ENCODE measurements at places on chromosomes 13 and 19. TPM values are rescaled to one million over a fixed set of nuclear protein-coding genes. Genes with fewer than 3 reads are reported as not detected.
A peak's percentile ranks its signal among the peaks of the same experiment; 100 is the strongest.

DNA sequence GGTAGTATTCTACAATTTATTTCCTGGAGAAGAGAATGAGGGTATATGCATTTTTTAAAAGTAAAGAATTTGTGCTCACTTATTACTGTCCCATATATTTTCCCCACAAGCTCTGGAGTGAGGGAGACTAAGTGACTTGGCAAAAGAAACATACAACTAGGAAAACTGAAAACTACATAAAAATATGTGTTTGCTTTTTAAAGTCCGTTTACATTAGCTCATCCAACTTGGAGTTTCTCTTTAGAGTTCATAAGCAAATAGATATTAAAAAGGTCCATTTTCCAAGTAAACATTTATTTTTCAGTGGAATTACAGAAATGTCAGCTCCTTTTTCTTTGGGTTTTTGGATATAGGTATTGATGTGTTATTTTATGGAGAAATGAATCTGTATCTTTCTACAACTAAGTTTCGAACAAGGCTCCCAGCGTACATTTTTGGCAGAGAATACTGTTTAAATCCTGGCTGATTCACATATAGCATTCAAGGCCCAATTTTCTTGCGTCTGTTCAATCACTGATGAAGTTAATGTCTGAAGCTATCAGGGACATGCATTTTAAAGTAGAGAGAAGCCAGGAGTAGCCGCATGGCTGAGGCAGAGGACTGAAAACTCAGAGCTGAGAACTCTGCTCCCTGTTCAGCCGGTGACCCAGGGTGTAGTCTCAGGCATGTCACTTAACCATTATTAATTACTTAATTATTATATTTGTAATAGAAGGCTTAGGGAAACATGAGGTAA, 729.4 kb downstream of the EFNB2 start:
- H3K4me1 ChIP-seq = no peaks in the 10 kb centered on the region
- no peak overlapping the region for H3K4me3 ChIP-seq
- H3K27ac ChIP-seq = no peak overlapping the region
- no peak for DNase-seq
- no peaks in the 10 kb centered on the region for H3K36me3 ChIP-seq

GRCh38 chr19:28864024-28864503, 348.9 kb downstream of the UQCRFS1 start:
- no peak for DNase-seq
- no peaks in the 10 kb centered on the region for H3K27me3 ChIP-seq
- no peak overlapping the region for H3K27ac ChIP-seq

- no peak overlapping the region for H3K4me3 ChIP-seq
- no peaks in the 10 kb centered on the region for H3K4me1 ChIP-seq
- no peaks in the 10 kb centered on the region for H3K36me3 ChIP-seq
Observed at GRCh38 chr13:21638319-21639282, 32.3 kb upstream of the FGF9 start.

The PSG11 gene
- total RNA-seq = not detected

The SAMD4B gene
- total RNA-seq = 55.6 TPM

DNA sequence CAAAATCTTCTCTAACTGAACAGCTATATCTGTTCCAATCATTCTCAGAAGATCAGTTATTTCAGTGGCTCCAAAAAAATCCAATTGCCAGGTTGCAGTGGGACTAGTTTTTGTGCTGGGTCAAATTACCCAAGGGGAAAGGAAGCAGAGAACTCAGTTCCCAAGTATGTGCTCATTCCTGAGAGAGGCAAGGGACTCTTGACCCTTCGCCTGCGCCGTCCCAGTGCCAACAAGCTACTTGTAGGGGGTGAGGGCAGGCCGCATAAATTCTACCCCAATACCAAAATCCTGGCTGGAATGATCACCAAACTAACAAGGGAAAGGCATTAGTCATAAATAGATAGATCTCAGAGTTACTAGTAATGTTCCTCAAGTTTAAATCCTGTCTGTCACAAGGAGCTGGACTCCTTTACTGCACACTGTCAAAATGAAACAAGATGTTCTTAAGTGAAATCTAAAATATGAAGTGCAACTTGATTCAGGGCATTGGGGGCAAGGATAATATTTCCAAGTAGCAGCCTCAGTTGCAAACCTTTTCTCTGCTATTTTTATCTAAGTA, 50.6 kb downstream of the XPO4 start:
- no peak for DNase-seq
- H3K4me3 ChIP-seq = no peak overlapping the region
- no peaks in the 10 kb centered on the region for H3K4me1 ChIP-seq
- no peak overlapping the region for H3K27ac ChIP-seq

GRCh38 chr19:49642492-49643035, 555 bp downstream of the SCAF1 start:
- no peak for DNase-seq
- H3K4me1 ChIP-seq = peaks cover 37% of the 10 kb centered on the region
- H3K36me3 ChIP-seq = peaks cover 7% of the 10 kb centered on the region
- peak overlapping the region; percentile 90 for H3K27ac ChIP-seq
- H3K27me3 ChIP-seq = no peaks in the 10 kb centered on the region

- DNase-seq = peak; percentile 52
- peaks cover 28% of the 10 kb centered on the region for H3K4me1 ChIP-seq
- no peaks in the 10 kb centered on the region for H3K27me3 ChIP-seq
- peak overlapping the region; percentile 97 for H3K4me3 ChIP-seq
- peak overlapping the region; percentile 80 for H3K27ac ChIP-seq
Observed at GRCh38 chr19:54114340-54115108, 933 bp downstream of the TFPT start.

DNA sequence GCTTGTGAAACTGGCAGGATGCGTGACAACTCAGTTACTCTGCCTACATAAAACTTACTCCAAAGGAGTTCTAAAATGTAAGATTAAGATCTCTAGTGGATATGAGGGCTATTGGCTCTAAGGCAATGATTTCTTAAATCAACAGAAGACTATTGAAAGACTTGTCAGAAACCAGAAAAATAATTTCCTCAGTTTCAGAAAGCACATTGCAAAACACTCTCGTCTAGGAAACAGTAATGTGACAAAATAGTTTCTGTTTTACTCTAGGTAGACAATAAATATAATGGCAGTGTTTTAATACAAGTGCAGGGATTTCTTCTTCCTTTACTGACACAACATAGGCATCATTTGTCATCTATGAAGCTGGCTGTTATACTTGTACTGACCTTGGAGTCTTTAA, 230.1 kb downstream of the KCTD12 start:
- no peaks in the 10 kb centered on the region for H3K4me1 ChIP-seq
- DNase-seq = no peak
- no peaks in the 10 kb centered on the region for H3K36me3 ChIP-seq
- H3K27me3 ChIP-seq = no peaks in the 10 kb centered on the region
- H3K27ac ChIP-seq = no peak overlapping the region

DNA sequence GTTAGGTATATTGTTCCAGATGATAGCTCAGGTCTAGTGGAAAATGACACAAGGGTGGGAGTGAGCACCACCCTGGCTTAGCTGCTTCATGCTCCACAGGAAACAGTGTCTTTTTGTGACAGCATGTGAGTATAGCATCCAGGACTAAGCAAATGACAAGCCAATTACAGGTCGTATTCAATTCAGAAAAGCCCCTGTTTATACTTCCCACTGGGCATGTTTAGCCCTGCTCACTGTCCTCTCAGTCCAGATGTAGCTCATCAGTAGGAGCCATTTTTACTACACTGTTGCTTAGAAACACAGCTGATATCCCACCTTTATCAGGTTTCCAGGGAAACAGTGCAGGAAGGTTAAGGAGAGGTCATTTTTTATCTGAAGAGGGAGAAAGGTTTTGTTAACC, 8.0 kb downstream of the ABHD13 start:
- no peak overlapping the region for H3K27ac ChIP-seq
- no peaks in the 10 kb centered on the region for H3K27me3 ChIP-seq
- no peak overlapping the region for H3K4me3 ChIP-seq
- no peak for DNase-seq
- H3K4me1 ChIP-seq = peaks cover 27% of the 10 kb centered on the region

GRCh38 chr19:17616961-17617806, 61.7 kb downstream of the COLGALT1 start:
- peak overlapping the region; percentile 61 for H3K27ac ChIP-seq
- no peak overlapping the region for H3K4me3 ChIP-seq
- no peaks in the 10 kb centered on the region for H3K36me3 ChIP-seq
- H3K27me3 ChIP-seq = peaks cover 10% of the 10 kb centered on the region
- no peaks in the 10 kb centered on the region for H3K4me1 ChIP-seq

DNA sequence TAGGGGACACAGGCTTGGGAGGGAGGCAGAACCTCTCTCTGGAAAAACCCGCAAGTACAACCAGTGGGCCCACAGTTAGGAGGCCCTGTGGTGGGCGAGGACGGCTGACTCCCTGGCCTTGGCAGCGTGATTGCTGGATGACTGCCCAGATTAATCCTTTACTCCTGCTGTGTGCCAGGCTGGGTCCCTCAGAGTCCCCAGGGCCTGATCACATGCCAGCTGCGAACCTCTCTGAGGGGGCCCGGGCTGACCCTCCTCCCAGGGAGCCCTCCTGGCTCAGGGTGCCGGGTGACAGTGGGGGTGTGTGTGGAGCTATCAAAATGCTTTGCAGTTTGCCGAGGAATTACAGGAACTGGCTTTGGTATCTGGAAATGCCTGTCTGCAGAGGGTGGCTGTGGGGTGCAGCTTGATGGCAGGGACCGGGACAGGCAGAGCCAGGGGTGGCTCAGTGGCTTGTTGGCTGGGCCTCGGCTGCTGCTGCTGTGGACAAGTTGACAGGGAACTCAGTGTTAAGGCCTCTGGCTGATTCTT, 48.9 kb downstream of the DNM2 start:
- DNase-seq = no peak
- no peak overlapping the region for H3K4me3 ChIP-seq
- H3K27me3 ChIP-seq = no peaks in the 10 kb centered on the region
- no peaks in the 10 kb centered on the region for H3K36me3 ChIP-seq
- no peak overlapping the region for H3K27ac ChIP-seq

GRCh38 chr19:1265615-1266128, 3.5 kb upstream of the CIRBP start:
- peaks cover 59% of the 10 kb centered on the region for H3K4me1 ChIP-seq
- no peaks in the 10 kb centered on the region for H3K36me3 ChIP-seq
- peak; percentile 40 for DNase-seq

GRCh38 chr19:19540715-19541515, 2.9 kb downstream of the CILP2 start:
- peak; percentile 58 for DNase-seq
- H3K36me3 ChIP-seq = no peaks in the 10 kb centered on the region
- peaks cover 24% of the 10 kb centered on the region for H3K4me1 ChIP-seq
- no peak overlapping the region for H3K27ac ChIP-seq

DNA sequence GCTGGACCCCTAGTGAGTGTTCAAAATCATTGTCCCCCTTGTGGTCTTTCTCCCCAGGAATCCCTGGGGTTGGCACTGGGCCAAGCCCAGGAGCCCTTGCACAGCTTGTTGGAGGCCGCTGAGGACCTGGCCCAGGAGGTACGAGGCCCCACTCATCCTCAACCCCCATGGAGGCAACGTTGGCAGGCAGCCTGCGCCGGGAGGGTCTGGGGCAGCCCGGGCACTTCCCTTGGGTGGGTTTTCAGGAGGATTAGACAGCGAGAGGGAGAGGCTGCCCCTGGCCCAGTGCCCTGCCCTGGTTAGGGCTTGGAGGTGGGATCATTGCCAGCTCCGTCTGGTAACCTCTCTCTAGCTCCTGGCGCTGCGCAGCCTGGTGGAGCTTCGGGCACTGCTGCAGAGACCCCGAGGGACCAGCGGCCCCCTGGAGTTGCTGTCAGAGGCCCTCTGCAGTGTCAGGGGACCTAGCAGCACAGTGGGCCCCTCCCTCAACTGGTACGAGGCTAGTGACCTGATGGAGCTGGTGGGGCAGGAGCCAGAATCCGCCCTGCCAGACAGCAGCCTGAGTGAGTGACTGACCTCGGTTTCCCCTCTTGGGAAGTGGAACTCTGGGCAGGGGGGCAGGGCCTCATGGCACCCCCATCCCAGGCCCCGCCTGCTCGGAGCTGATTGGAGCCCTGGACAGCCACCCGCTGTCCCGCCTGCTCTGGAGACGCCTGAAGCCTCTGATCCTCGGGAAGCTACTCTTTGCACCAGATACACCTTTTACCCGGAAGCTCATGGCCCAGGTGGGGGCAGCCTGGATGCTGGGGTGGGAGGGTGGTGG, 3.0 kb downstream of the ABCA7 start:
- no peaks in the 10 kb centered on the region for H3K27me3 ChIP-seq
- H3K27ac ChIP-seq = peak overlapping the region; percentile 31
- H3K36me3 ChIP-seq = peaks cover 13% of the 10 kb centered on the region
- peaks cover 35% of the 10 kb centered on the region for H3K4me1 ChIP-seq
- no peak for DNase-seq

The MYCBP2 gene
- total RNA-seq = 111 TPM

DNA sequence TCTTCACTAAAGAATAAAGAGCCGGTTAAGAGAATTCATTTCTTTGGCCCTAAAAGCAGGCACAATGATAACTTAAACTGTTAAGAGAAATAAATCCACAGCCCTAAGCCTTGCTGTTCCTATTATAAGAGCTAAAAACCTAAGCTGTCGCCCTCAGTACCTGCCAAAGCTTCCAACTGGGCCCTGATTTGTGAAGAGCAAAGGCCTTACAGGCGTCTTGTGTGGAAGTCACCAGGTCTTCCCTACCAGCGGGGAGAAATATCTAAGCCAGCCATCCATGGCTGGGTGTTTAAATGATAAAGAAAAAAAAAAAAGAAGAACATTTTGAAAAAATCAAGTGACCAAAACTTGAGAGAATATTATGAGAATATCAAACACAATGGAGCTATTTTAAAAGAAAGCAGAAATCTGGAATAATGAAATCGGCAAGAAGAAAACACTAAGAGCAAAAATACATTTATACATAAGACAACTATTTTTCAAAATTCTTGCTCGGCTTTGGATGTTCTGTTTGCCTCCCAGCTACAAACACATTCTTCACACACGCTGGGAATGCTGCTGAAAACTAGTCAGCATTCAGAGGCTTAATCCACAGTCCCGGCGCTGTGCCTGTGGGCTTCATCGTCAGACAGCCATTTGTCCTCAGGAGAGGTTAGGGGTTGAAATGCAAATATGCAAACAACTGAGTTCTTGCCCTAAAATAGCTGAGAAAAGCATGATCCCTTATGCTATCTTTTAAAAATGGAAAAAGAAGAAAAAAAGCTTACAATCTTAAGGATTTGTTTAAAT, 89.8 kb upstream of the LSM14A start:
- H3K4me1 ChIP-seq = no peaks in the 10 kb centered on the region
- H3K27ac ChIP-seq = no peak overlapping the region
- H3K36me3 ChIP-seq = no peaks in the 10 kb centered on the region
- no peak overlapping the region for H3K4me3 ChIP-seq

The ANKLE1 gene
- total RNA-seq = 15.2 TPM

GRCh38 chr13:42189061-42189460, 82.9 kb upstream of the AKAP11 start:
- H3K27me3 ChIP-seq = no peaks in the 10 kb centered on the region
- no peak for DNase-seq
- no peaks in the 10 kb centered on the region for H3K4me1 ChIP-seq
- no peaks in the 10 kb centered on the region for H3K36me3 ChIP-seq

GRCh38 chr19:14434543-14435319, 1.6 kb downstream of the PKN1 start:
- peak overlapping the region; percentile 74 for H3K27ac ChIP-seq
- peak overlapping the region; percentile 47 for H3K4me3 ChIP-seq
- DNase-seq = no peak
- no peaks in the 10 kb centered on the region for H3K27me3 ChIP-seq
- H3K4me1 ChIP-seq = peaks cover 52% of the 10 kb centered on the region

GRCh38 chr13:33191425-33192210, 93.9 kb downstream of the STARD13 start:
- no peaks in the 10 kb centered on the region for H3K36me3 ChIP-seq
- H3K27ac ChIP-seq = no peak overlapping the region
- no peaks in the 10 kb centered on the region for H3K4me1 ChIP-seq
- no peak overlapping the region for H3K4me3 ChIP-seq
- no peak for DNase-seq
